ENCODE measurements at places on chromosomes 2 and 18. TPM values are rescaled to one million over a fixed set of nuclear protein-coding genes. Genes with fewer than 3 reads are reported as not detected.

DNA sequence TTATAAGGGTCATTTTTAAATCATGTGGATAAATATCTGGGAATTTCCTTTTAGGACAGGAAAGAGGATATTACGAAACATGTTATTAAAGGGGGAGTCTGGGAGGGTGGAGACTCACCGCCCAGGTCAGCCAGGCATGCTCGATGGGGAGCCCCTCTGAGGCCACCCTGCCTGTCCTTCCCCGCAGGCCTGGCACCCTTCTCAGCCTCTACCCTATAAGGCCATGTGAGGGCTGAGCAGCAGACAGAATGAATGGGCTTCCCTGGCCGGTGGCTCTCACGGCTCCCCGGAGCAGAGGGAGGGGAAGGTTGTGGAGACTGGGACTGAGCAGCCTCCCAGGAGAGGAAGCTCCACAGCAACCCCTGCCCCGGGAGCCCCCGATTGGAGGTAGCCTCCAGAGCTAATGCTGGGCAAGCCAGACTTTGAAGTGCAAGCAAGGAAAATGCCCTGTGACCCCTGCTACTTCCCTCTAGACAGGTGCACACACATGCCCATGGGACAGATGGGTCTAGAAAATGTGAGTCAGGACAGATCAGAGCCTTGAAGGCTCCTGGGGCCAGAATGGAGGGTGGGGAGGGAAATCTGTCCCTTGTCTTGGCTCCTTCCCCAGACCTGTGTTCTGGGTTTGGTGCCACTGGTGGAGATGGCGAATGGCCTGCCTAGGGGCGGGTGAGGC, 13.2 kb upstream of the ARMC9 start:
- DNase-seq, result no peak

DNA sequence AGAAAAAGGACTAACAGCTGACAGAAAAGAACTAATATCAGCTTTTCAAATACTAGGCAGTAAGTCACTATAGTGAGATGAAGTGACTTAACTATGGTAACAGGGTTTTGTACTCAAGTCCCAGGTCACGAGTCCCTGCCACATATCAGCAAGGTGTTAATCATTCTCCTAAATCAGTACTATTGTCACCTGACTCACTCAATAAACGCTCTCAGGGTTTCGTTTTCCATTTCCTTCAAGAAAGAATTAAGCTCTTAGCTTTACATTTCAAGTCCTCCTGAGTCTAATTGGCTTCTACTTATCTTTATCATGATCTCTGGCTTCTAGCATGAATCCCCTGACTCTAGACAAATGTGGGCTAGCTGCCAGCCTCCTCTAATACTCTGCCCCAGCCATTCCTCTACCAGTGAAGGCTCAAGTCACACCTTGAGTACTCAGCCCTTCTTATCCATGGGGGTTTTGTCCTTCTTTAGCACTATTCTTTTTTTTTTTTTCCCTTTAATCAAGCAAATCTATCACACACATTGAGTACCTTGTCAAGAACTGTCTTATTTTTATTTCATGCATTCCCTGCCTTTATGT, 20.0 kb downstream of the BUB1 start:
- no peak for DNase-seq

The PKDCC gene
- 36.9 TPM for total RNA-seq

DNA sequence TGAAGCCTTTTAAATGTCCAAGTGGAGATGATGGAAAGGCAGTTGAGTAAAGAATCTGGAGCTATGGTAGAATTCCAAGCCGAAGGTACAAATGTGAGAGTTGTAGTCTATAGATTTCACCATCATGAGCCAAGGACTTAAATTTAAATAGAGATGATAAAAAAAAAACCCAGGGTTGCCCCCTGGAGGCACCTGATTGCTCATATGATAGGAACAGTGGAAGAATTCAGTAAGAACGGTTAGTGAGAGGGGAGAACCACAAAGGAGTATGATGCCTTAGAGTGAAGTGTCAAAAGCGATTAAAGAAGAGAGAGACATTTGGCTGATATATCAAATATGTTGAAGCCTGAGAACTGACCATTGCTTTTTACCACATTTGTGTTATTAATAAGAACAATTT, 11.9 kb downstream of the NYAP2 start:
- no peak for DNase-seq

The ONECUT2 gene
- not detected for total RNA-seq

DNA sequence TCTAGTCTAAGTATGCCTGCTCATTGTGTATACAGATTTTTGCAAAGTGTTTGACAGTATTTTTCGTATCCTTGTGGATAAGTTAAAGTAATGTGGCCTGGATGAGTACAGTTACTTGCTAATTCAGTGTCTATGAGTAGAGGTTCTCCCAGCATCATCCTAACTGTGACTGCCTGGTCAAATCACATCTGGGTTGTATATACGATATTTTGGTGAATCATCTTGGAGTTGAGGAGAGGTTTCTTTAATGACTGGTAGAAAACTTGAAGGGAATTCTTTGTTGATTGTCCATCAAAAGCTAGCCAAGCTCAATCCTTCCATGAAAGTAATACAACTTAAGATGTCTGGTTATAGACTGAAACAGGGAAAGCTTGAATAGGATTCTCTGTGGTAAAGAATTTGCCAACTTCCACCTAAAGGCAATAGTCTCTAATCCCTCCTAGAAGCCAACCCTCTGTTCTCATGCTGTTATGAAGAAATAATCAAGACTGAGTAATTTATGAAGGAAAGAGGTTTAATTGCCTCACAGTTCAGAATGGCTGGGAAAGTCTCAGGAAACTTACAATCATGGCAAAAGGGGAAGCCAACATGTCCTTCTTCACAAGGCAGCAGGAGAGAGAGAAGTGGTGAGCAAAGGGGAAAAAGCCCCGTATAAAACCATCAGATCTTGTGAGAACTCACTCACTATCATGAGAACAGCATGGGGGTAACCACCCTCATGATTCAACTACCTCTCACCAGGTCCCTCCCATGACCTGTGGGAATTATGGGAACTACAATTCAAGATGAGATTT, 19.4 kb upstream of the RALBP1 start:
- no peak for DNase-seq

DNA sequence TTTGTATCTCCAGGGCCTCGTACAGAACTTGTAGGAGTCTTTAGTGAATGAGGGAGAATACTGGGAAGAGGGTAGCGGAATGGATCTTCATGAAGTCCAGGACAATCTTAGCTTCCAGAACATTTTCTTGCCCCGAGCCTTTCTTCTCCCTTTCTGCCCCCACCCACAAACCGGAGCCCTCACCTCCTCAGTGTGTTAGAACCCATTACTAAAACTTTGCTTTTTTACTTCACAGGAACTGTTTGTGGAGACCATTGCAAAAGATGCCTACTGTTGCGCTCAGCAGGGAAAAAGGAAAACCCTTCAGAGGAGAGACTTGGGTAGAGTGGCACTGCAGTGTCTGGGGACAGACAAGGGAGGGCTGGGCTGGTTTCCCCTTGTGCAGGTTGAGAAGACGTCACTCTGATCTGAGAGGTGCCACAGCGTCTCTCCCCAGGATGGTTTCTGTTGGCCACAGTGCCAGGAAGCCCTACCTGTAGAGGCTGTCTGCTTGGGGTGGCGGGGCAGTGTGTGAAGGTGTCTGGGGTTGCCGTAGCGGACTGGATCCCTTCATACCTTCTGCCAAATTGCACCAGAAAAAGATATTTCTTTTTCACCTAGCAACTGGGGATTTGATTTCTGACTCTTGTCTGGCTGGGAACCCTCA, 786 bp downstream of the POLE4 start:
- DNase-seq, result peak; percentile 2

- no peak for DNase-seq
These were observed 528.2 kb upstream of the FANCL start for GRCh38 chr2:58769111-58769863.

- peak; percentile 59 for DNase-seq
These were observed 48.1 kb downstream of the GALNT3 start for GRCh38 chr2:165745916-165746315.

DNA sequence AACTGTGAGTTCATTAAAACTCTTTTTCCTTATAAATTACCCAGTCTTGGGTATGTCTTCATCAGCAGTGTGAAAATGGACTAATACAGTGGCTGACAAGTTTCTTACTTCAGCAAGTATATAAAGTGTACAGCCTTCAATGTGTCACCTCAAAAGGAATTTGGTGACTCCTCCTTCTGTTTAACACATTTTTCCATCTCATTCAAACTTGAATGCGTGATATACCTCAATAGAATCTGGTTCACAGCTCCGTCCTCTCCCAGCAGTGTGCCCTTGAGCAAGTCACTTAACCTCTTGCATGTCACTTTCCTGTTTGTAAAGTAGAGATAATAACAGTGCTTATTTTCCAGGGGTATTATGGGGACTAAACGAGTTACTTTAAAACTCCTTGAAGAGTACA, 159.6 kb downstream of the CCBE1 start:
- DNase-seq, result no peak

- no peak for DNase-seq
These were observed 13.3 kb upstream of the GALM start for GRCh38 chr2:38652431-38653273.

- DNase-seq, result no peak
These were observed 151.9 kb upstream of the RND3 start for GRCh38 chr2:150639383-150639782.

GRCh38 chr18:42883169-42883568, 232.3 kb downstream of the RIT2 start:
- DNase-seq, result no peak

The SP140 gene
- 0.41 TPM for total RNA-seq

- no peak for DNase-seq
These were observed 8.6 kb downstream of the KLF7 start for GRCh38 chr2:207157162-207157481.

- no peak for DNase-seq
These were observed 13.8 kb downstream of the GRHL1 start for GRCh38 chr2:9965119-9965822.

GRCh38 chr18:27109451-27109850, 75.7 kb downstream of the CHST9 start:
- no peak for DNase-seq

The UGT1A7 gene
- total RNA-seq, result not detected

DNA sequence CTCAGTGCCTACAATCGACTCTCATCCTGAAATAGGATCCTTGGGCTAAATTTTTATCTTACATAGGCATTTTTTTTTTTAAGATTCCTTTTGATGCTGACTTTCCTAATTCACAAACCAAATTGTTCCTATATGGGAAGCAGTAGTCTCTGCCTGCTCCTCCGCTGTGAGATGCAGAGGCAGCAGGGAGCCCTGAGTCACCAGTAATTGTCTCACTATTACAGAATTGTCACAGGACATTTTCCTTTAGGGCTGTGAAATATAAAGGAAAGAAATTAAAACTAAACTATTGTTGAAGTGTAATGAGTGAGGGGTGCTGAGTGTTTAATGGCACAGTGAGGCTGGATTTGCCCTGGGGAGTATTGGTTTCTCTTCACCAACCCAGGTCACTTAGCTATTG, 63.8 kb downstream of the MYO3B start:
- DNase-seq, result no peak

The C1QL2 gene
- total RNA-seq, result not detected

GRCh38 chr2:214550786-214551185, 139.9 kb downstream of the VWC2L start:
- DNase-seq, result no peak

GRCh38 chr2:173940208-173941020, 24.8 kb downstream of the SP3 start:
- no peak for DNase-seq

The CTAGE1 gene
- not detected for total RNA-seq

DNA sequence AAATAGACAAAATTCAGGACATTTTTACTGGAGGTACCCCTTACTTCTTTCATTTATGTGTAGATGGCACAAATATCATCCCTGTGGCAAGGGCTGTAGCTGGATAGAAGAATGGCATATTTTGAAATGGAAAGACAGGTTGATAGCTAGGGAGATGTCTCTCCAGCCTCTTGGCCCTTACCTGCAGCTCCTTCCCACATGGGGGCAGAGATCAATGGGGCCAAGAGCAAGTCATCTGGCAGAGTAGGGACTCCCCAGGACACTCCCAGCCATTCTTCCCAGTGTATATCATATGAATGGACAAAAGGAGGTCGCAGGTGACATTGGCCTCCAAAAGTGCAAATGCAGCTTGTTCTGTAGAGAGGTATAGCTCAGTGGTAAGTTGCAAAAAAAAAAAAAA, 192.2 kb upstream of the ATP5MC3 start:
- DNase-seq, result no peak

- DNase-seq, result no peak
These were observed 16.1 kb upstream of the MAL start for GRCh38 chr2:95009412-95009811.

GRCh38 chr2:70978341-70979179, at the start of gene ANKRD53:
Gene ANKRD53, plus strand, starts transcription at chr2:70978630. Its CDS starts 16 bp downstream, at chr2:70978646.
- peak; percentile 29 for DNase-seq

- DNase-seq, result no peak
These were observed 230.0 kb upstream of the CXCR4 start for GRCh38 chr2:136347981-136348380.

The FRZB gene
- 2.0 TPM for total RNA-seq

DNA sequence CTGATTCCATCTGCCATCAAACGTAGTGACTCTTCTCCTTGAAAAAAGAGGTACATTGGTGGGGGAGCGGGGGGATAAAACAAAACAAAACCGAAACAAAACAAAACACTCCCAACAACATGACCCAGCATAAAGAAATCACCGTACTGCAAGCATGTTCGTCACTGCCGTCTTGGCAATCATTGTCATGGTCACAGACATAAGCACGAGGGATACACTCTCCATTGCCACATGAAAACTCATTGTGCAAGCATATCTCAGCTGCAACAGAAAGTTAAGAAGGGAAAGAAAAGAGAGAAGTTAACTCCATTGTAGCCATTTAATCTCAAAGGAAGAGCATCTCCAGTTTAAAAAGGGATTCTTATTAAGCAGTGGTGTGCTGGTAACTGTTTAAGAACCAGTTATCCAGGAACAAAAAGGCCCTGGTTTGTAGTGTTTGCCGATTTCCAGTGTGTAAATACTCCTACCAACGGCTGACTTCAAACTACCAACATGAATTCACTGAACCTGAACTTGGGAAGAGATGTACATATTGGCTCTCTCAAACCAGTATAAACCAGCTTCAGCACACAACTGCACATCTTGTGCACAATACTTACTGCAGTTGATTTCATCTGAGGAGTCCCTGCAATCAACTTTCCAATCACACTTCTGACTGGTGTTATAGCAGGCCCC, 68.2 kb downstream of the LRP2 start:
- no peak for DNase-seq

DNA sequence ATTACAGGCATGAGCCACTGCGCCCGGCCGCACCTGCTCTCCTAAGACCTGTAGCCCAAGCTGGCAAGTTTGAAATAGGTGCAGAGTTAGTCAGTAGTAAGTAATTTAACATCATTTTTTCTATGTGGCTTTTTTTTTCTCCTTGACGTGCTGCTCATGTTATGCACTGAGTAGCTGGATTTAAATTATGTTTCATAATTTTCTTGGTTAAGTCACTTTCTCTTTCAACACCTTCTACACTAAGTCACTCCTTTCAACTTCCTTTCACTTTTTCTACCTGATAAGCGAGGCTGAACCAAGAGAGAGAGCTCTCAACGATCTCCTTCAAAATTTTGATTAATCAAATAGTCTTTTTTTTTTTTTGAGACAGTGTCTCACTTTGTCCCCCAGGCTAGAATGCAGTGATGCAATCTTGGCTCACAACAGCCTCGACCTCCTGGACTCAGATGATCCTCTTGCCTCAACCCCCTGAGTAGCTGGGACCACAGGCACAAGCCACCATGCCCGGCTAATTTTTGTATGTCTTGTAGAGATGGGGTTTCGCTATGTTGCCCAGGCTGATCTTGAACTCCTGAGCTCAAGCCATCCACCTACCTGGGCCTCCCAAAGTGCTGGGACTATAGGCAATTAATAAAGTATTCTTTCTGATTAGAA, 13.1 kb downstream of the CASP8 start:
- DNase-seq, result no peak

Data from G401 (cell line).